ENCODE measurements at places on chromosomes 6 and 20. TPM values are rescaled to one million over a fixed set of nuclear protein-coding genes. Genes with fewer than 3 reads are reported as not detected.

DNA sequence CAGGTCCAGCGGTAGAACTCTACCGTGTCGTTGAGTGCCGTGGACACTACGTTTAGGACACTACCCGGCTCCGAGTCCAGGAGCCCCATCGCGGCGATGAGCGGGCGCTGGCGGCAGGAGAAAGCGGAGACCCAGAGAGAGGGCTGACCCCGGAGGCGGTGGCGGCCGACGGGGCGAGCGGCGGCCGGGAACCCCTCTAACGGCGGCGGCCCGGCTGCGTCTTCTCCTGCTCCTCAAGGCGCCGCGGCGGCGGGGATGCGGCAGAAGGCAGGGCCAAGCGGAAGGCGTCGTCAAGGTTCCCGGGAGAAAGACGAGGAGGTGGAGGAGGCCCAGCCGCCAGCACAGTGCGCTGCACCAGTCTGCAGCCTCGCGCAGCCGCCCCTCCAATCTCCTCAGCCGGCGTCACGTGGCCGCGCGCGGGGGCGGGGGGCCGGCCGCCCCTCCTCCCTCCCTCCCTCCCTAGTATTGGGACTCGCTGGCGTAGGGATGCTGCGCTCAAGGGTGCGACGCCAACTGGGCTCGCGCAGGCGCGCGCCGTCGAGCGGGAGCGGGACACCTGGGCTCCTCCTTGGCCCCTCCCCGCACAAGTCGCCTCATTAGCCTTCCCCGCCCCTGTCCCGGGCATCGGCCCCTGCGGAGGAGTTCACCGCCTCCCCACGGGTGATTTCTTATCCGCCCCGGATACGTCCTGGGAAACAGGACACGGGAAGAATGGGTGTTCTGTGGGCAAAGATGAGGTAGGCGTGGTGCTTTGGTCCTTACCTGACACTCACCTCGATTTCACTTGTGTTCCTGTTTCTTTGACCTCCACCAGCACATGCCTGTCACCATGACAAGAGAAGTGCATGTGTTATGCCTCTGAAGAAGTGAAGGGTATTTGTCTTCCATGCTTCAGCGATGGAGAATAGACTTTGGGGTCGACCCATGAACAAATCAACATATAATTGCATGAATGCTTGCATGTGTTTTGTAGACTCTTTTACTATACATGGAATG, at the start of gene ELOVL4:
Gene ELOVL4, minus strand, starts transcription at position 363 of the 996 bp plus-strand sequence. Its CDS starts 274 bp downstream, at position 89.
- peak; percentile 60 for DNase-seq

GRCh38 chr6:21747441-21747840, 153.9 kb downstream of the SOX4 start:
- DNase-seq, result no peak

DNA sequence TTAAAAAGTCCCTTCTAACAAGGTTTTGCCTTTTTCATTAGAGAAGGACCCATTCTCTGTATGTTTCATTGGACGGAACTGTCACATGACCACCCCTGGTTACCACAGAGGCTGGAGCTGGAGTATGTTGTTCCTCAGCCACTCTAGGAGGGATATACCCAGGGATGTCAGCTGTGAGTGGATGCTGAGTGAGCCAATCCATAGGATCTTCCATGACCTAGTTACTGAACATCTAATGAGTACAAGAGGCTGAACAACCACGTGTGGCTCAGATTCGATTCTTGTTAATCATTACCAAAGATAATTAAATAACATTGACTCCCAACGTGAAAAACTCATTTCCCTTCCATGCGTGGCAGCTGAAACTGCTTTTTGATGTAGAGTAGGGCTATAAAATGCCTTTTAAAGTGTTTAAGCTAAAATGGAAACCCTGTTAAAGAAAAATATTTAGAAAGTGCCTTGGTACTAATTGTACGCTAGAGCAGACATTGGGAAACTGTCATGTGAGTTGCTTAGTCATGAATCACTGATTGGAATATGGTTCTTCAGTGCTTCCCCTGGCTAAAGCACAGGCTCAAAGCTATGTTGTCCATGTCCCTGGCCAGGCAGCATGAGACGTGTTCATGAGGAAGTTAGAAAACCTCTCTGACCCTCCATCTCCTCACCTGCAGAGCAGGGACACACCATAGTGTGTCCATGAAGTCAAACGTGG, 256.1 kb downstream of the ZNF217 start:
- no peak for DNase-seq

DNA sequence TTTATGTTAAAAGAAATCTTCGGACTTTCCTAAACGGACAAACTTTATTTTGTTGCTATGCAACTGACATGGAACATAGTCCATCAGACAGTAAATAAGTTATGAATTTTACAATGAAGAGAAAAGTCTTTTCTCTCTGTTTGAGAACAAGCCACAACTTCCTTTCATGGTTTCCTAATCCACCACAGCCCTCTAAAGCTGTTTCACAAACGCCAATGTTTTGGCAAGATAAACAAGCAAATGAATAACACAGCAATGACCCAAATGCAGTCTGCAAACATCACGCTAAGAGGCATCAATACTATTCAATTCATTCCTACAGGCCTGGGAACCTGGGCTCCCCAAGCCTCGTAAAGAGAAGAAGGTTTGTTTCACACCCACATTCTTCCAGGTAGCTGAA, 60.4 kb downstream of the HAO1 start:
- peak; percentile 17 for DNase-seq

GRCh38 chr20:47300071-47300470, 56.4 kb downstream of the ZMYND8 start:
- DNase-seq, result peak; percentile 33

DNA sequence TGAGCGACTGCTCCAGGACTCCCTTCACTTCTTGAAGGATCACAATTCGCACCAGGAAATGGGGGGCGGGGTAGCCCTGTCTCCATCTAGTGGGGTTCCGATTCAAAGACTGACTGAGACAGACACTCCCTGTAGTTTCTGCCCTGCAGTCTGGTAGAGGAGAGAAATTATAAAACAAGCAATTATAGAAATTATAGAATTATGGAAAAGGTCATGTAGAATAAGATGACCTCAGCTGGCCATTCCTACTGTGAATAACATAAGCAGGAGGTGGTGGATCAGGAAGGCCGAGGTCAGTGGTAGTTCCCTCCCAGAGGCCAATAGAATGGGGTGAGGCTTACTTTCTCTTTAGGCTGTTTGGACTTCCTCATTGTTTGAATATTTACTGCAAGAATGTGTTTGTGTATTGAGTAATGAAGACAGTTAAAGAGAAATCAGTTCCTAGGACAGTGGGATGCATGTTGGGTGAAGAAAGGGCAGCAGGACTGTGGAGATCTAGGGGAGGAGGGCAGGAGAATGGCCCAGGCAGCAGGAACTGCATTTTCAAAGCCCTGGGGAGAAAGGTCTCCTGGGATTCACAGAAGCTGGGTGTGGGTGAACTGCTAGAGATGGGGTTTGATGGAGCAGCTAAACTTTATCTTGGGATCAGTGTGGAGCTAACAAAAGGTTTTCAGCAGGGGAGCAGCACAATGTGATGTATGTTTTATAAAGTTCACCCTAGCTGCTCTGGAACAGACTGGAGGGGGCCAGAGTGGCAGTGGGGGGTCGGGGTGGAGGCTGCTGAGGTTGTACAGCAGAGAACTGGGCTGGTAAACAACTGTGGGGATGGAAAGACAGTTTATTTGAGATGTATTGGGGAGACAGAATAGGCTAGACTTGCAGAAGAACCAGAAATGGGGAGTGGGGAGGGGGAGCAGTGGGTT, 2.1 kb downstream of the ZNF341 start:
- DNase-seq, result peak; percentile 49

DNA sequence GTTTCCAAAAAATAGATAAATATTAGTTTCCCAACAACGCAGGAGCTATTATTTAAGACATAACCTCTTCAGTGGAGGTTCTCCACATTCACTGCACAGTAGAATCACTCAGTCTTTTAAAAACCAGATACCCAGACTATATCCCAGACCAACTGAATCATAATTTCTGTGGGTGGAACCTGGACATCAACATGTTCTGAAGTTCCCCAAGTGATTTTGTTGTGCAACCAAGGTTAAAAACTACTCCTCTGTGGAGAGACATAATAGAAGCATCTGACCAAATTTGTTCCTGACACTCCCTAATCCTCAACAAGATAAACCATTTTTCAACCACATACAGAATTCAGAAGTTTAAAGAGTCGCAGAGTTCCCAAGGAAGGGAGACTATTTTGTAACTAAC, 42.3 kb downstream of the STK38 start:
- DNase-seq, result no peak

DNA sequence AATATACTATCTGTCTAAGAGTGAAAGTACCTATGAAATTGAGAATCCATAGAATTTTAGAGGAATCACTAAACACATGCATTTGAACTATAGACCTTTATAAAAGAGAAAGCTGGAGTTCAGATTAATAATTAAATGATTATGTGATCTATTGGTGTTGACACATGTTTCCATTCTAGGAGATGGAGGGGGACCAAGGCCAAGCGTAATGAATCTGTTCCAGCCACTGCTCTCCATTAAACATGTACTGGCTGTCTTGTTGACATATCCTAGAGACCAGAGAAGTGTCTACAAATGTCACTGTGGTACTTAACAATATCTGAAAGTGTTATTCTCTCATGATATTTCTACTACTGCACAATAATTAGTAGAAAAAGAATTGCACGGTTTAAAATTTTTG, 432.4 kb downstream of the BMP2 start:
- DNase-seq, result no peak

GRCh38 chr20:56454754-56455153, 13.7 kb upstream of the RTF2 start:
- no peak for DNase-seq

DNA sequence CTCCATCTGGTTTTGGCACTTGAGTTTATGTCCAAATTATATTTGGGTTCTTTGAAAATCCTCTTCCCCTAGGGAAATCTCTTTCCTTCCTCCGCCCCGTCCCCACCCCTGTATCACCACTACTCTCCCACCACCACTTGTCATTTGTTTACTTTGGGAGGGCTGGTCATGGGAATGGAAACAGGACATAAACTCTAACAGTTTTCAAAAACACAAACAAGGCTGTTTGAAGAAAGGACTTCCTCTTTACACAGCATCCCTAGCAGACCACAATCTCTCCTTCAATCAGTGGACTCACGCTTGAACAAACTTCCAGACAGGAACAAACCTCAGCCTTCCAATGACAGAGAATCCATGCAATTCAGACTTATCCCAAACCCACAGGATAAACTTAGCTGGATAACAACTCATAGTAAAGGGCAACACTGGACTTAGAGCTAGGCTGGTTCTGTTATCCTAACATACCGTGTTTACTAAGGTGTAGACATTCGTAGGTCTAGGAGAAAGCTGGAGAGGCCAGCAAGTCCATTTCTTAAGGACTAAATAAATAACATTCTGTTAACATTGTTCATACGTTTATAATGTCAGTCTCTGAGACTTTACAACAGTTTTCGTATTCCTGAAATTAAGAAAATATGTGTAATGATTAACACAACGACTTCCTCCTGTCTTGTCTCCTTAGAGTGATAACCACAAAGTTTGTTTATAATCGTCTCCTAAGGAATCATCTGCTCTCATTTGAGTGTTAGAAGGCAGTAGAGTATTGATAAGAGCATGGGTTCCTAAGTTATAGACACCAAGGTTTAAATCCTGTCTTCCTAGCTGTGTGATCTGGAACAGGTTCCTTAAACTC, 44.1 kb upstream of the CTAGE9 start:
- DNase-seq, result no peak

- DNase-seq, result no peak
Observed at GRCh38 chr6:99618649-99619408, 12.2 kb downstream of the PRDM13 start.

- DNase-seq, result no peak
Observed at GRCh38 chr20:43631598-43631997, 35.3 kb upstream of the MYBL2 start.

DNA sequence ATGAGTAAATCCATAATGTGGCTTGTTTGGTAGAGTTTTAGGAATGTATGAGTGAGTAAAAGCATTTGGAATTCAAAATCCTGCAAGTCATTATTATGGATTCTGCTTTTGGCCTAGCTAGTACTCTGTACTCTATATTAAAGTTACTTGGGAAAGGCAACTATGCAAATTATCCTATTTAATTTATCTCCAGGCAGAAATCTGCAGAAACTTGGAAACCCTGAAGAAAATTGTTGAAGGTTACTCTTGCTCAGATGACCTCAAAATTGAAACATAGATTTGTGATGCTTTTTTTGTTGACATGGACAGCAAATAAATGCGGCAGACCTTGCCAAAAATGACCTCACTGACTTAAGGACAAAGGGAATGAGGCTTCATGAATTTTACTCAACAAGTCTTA, 477.1 kb upstream of the EYS start:
- DNase-seq, result no peak

GRCh38 chr6:138410972-138411880, 7.2 kb downstream of the HEBP2 start:
- peak; percentile 18 for DNase-seq

GRCh38 chr20:15799871-15800270, 773.4 kb downstream of the KIF16B start:
- peak; percentile 25 for DNase-seq

GRCh38 chr20:35525639-35526038, 3.8 kb downstream of the C20orf173 start:
- no peak for DNase-seq

GRCh38 chr6:143125864-143126573, 65.3 kb downstream of the AIG1 start:
- DNase-seq, result peak; percentile 65

DNA sequence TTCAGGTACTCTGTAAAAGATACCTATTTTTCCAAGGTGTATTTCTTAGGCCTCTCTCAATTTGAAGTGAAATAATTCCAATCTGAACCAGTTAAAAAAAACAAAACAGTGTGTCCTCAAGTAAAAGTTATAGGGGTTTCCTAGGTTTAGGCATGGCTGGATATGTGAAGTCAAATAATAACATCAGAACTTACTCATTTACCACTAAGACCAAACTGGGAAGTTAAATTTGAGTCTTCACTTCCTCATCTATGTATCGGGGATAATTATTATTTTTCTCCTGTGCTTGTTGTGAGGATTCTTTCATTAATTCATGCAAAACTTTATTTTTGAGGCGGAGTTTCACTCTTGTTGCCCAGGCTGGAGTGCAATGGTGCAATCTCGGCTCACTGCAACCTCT, 86.2 kb upstream of the PTPRK start:
- DNase-seq, result no peak

GRCh38 chr20:45933266-45934045, 1.0 kb upstream of the PCIF1 start:
- peak; percentile 90 for DNase-seq

GRCh38 chr6:138215093-138215782, 3.1 kb downstream of the PBOV1 start:
- no peak for DNase-seq

The TSBP1 gene
- not detected for total RNA-seq

The RIPK1 gene
- total RNA-seq, result 8.9 TPM

The CALHM5 gene
- 5.4 TPM for total RNA-seq

The CAPN11 gene
- 0.31 TPM for total RNA-seq

The DLL1 gene
- 71.8 TPM for total RNA-seq

The MLN gene
- total RNA-seq, result not detected

The HNF4A gene
- not detected for total RNA-seq

The SIRPB1 gene
- total RNA-seq, result 0.19 TPM

The TMEM74B gene
- total RNA-seq, result not detected

The BHLHE23 gene
- total RNA-seq, result not detected

The CLDN20 gene
- not detected for total RNA-seq

The LTA gene
- not detected for total RNA-seq

The LY6G6C gene
- not detected for total RNA-seq

Measured in myocyte (in vitro differentiated cells).